Cardiac ventricle fibroblast (primary cell): ENCODE measurements at places on chromosomes 12 and 14. TPM values are rescaled to one million over a fixed set of nuclear protein-coding genes. Genes with fewer than 3 reads are reported as not detected.

Gene ALDH2
- total RNA-seq = 36.0 and 51.7 TPM in 2 replicates

Gene KERA
- total RNA-seq = 0.20 TPM in 1 of 2 replicates, not detected in the other

Gene TRIM9
- 2.5 and 5.3 TPM in 2 replicates for total RNA-seq

Gene RD3L
- not detected in 2 replicates for total RNA-seq

Gene TTC6
- 0.06 TPM in 1 of 2 replicates, not detected in the other for total RNA-seq

Gene SERPINA5
- 0.19 and 0.44 TPM in 2 replicates for total RNA-seq

Gene TMPRSS12
- not detected in 2 replicates for total RNA-seq

Gene CPNE6
- not detected in 2 replicates for total RNA-seq

Gene MYO1H
- not detected in 2 replicates for total RNA-seq
